ENCODE measurements at places on chromosomes 6 and 20.

DNA sequence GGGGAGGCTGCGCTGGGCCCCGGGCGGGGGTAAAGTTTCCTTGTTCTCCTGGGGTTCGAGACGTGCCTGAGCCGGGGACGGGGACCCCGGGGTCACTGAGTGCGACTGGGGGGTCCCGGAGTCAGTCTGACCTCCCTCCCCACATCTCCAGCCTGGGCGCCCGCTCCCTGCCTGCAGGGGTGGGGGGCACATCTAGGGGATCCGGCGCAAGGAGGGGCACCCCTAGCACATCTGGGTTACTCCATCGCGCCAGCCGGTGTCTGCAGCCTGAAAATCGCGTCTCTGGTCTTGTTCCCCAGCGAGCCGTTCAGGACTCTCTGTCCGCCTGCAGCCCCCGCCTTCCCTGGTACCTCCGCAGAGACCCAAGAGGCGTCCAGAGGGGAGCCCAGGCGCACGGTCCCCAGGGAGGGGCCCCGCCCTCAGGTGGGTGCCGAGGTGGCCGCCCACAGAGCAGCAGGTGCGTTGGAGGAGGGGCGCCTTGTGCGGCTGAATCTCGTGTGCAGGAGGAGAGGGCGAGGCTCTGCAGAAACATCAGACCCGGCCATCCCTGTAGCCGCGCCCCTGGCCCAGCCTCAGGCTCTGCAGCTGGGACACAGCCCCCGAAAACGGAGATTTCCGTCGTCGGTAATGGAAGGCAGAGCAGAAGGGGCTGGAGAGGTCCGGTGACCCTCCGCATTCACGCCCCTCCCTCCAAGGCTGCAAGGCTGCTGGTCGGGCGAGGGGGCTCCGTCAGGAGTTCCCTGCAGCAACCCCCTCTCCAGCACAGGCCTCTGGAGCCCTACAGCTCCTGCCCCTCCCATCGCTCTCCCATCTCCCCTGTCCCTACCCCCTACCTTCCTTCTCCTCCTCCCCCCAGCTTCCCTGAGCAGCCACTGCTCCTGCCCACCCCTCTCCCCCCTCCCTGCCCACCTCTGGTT, 628 bp upstream of the CHRNA4 start:
- DNase-seq, result no peak

DNA sequence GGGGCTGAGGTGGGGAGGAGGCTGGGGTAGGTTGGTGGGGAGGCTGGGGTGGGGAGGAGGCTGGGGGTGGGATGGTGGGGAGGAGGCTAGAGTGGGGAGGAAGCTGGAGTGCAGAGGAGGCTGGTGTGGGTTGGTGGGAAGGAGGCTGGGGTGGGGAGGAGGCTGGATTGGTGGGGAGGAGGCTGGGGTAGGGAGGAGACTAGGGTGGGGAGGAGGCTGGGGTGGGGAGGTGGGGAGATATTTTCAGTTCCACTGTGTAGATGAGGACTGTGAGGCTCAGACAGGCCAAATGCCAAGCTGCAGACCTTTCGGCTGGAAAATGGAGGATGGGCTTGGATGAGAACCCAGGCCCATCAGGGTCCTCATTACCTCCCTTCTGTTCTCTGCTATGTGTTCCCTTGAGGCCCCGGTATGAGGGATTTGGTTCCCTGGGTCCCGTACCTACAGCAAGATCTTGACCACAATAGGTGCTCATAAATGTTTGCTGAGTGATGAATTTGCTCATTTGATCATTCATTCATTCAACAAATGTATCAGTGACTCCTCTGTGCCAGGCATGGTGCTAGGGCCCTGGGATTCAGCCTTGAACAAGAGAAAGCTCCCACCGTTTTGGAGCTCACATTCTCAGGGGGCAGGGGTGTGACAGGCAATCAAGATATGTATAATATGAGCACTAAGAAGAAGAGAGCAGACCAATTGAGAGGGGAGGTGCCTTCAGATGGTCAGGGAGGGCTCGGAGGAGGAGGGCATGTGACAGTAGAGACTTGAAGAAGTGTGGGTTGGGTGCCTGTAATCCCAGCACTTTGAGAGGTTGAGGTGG, 36.1 kb upstream of the NOL4L start:
- peak; percentile 50 for DNase-seq

DNA sequence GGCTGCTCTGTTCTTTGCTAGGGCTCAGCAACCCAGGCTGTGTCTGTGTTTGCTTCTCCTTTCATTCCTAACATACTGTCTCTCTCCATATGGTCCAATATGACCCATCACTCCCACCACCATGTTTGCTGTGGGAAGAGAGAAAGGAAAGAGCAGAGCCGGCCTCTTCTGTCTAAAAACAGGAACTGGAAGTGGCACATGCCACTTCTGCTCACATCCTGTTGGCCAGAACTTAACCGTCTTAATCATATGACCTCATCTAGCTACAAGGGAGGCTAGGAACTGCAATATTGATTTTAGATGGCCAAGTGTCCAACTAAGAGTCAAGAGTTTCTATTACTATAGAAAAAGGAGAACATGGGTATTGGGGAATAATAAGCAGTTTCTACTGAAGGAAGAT, 212.5 kb upstream of the CHD6 start:
- no peak for DNase-seq

DNA sequence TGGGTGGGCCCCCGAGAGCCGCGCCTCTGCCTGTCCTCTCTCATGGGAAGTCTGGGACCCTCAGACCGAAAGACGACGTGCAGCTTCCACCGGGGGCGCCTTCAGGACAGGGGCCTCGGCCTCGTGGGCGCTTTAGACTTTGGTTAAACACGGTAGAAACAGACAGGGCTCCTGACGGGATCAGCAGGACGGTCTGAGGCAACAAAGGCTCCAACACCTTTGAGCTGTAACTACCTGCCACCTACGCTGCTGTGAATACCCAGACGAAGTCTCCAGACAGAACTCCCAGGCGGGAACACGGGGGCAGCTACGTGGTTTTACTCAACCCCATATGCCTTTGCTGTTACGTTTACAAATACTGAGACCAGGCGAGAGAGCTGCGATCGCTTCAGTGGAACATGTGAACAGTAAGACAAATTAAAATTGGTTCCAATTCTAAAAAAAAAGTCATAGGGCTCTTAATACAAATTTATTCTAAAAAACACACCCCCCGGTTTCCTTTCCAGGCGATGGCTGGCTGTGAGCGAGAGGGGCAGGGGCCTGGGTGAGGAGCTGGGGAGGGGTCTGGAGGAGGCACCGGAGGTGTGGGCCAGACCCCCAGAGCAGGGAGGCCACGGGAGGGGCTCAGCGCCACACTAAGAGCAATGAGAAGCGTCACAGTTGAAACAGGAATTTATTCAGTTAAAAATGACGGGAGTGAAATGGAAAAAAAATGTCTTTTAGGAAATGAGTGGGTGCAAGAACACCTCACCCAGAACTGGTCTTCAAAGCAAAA, 453.2 kb downstream of the QKI start:
- DNase-seq, result no peak

DNA sequence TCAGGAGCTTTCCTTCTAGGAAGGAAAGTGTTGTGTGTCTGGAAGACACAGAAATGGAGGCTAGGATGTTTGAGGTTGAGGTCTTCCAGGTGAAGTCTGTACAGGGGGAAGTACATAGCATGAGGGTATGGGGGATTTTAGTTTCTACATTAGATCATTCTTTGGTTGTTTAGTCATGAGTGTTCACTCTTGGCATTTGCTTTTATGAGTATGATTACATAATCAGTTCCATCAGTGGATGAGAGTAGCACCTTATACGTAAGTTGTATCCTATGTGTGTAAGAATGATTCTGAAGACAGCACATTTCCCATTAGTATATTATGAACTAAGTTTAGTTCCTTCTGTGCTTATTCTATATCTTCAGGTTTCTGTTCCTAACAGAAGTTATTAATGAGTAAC, 1.9 kb downstream of the CDYL start:
- DNase-seq, result no peak

DNA sequence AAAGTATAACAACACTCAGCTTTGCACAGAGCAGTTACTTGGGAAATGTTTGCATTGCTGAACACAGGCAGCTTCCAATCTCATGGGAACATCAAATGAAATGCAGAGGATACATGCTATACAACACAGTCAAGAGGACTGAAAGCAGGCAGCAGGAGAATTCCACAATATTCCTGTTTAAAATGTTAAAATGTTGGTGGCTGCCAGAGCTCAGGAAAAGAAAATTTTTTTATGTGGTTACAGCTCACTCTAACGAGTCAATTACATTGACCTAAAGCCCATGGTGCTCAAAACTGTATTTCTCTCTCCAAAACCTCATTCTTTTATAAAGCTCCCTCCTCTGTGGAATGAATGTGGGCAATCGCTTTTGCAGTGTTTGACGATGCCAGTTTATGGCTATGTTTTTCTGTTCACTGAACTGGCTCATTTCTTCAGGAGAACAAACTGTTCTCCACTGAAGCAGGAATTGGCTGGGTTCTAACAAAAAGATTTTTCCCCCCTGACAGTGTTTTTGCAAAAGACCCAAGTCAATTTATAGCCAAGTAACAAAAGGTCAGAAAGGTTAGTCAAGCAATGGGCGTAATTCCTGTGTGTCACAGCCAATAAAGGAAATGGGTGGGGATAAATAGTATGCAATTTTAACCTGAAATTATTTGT, 69.0 kb downstream of the ZHX3 start:
- no peak for DNase-seq
